ENCODE measurements at places on chromosomes 3 and 15.

DNA sequence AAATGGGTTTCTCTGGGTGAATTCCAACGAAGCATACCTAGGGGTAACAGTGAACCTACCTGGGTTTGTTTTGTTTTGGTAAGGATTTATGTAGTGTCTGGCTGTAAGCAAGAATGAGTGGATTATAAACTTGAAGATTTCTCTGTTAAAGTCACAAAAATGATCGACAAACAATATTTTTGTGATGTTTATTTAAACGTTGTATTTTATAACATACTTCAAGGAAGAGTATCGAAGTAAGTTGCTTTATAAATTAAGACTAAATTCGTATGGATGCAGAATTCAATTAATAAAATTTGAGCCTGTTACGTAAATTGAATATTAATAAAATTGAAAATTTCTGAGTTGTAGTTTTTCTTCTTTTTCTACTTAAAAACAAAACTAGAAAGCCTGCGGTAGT lies 982 bp upstream of the ZDHHC23 start:
- no peak for DNase-seq

DNA sequence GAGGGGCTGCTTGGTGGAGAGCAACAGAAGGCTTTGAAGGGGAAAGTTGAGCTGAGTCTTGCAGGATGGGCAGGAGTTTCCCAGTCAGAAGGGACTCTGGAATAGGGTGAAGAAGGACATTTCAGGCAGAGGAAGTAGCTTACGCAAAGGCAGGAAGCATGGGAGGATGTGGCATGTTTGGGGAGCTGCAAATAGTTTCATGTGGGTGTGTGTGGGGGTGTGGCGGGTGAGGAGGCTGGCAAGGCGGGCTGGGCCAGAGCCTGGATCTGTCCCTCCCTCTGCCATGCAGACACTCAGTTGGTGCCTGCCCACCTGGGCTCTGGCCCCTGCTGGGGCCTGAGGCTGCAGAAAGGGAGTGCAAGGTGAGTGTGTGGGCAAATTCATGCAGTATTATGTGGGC lies 10.4 kb downstream of the TEX264 start:
- no peak for DNase-seq

- DNase-seq, result peak; percentile 91
Observed at GRCh38 chr15:58243070-58243469, 104.9 kb downstream of the AQP9 start.

- DNase-seq, result no peak
Observed at GRCh38 chr3:99248913-99249312, 347.4 kb upstream of the DCBLD2 start.

- DNase-seq, result no peak
Observed at GRCh38 chr3:98962189-98962930, 60.9 kb upstream of the DCBLD2 start.

- no peak for DNase-seq
Observed at GRCh38 chr3:154137036-154137435, 15.8 kb downstream of the ARHGEF26 start.

GRCh38 chr3:171812811-171813210 lies 2.5 kb upstream of the PLD1 start:
- DNase-seq, result no peak
